Activated naive CD4-positive, alpha-beta T cell (primary cell): ENCODE measurements at places on chromosomes 1 and 21.

GRCh38 chr1:150511551-150511950 lies 3.6 kb downstream of the ECM1 start:
- no peak for DNase-seq

- DNase-seq = no peak
Observed at GRCh38 chr1:192801451-192801850, 7.4 kb upstream of the RGS2 start.

- DNase-seq = no peak
Observed at GRCh38 chr1:73310797-73311381, 887.1 kb downstream of the LRRIQ3 start.

GRCh38 chr1:52153010-52153409 lies 11.1 kb downstream of the ZFYVE9 start:
- no peak for DNase-seq

DNA sequence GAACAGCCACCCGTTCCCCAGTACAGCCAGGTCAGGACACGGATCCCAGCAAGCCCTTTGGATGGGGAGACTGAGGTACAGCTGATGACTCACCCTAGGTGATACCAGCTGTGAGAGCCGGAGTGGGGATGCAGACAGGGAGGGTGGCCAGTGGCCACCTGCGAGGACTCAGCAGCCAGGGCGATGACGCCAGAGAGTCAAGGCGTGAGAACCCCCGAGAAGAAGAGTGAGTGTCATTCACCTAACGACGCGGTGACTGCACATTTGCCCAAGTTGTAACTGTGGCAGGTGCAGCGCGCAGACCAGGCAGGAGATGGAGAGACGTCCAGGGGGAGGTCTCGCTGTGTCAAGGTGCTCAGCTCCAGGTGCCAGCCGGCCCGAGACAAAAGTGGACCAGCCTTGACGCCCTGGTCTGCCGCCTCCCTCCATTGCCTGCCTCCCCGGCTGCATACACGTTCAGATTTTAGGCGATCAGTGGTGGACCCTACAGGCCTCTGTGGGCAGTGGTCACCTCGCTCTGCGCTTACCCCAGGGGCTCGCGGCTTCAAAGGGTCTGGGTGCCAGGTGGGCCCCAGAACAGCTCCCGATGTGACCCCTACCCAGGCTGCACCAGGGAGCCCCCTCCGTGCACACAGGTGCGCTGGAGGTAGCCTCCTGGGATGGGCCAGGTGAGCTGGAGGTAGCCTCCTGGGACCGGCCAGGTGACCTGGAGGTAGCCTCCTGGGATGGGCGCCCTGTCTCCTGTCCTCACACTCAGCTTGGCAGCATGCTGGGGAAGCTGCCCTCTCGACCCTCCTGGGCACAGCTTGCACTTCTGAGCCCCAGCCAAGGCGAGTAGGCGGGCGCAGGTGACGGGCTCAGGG lies 11.9 kb downstream of the LRRC3 start:
- DNase-seq = no peak

DNA sequence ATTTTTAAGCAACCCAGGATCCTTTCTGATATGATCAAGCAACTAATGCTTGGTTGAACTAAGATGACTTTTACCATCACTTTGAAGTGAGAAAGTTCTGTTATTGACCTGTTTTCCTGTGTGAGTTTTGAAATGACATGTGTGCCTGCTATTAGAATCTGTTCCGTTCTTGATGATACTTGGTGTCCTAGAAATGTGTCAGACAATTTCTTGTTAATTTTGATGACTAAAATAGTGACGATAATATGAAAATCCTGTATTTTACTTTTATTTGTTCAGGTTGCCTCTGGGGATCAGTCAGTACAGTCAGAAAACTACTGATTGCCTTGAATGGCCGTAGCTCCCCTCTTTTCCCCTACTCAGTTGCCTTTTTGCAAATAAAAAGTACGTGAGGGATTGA lies 228.0 kb downstream of the RYR2 start:
- no peak for DNase-seq

- DNase-seq = no peak
Observed at GRCh38 chr1:47593013-47593568, 155.2 kb downstream of the FOXD2 start.

DNA sequence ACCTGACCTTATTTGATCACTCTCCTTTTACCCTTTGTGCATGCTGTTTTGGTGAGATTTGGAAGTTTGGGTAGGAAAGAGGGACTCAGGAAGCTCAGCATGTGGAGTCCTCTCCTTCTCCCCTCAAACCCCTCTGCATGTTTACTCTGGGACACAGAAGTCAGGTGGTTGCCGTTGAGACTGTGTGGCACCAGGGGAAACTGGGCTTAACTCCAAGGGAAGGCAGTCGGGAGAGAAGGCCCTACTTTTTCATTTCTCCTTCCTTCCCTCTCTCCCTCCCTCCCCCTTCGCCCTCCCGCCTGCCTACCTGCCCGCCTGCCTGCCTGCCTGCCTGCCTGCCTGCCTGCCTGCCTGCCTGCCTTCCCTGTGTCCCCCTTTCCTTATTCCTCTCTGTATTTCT lies 34.8 kb upstream of the TTC22 start:
- DNase-seq = no peak

DNA sequence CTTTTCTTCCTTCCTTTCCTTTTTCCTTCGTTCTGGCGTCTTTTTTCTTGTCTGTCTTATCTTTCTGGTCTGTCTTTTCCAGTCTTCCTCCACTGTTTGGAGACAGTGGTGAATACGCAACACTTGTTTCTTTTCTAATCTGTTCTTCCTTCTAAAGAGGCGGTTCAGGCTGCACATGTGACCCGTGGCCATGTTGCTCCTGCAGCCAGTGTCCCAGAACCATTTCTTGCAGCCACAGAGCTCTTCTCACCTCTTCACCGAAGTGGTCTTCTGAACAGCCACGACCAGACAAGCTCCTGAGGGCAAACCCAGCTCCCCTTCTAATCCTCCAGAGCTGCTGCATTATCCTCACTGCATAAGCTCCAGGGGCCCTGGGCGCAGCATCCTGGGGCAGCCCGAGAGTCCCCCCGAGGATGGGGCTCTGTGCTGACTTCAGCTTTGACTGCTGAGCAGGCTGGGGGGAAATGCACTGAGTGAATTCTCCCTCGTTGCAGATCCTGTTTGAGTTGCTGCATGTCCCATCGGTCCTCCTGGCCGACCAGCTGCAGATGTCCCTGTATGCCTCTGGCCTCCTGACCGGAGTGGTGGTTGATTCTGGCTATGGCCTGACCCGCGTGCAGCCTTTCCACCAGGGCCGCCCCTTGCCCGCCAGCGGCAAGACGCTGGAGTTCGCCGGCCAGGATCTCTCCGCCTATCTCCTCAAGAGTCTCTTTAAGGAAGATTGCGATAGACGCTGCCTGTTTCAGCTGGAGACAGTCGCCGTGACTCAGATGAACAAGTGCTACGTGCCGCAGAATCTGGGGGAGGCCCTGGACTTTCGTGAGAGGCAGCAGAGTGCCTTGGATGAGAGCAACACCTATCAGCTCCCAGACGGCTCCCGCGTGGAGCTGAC lies 70.4 kb downstream of the ACTL8 start:
- DNase-seq = no peak

GRCh38 chr1:172121081-172121717 lies 279.9 kb downstream of the DNM3 start:
- DNase-seq = no peak

GRCh38 chr1:227037121-227037520 lies 97.0 kb downstream of the COQ8A start:
- DNase-seq = no peak

DNA sequence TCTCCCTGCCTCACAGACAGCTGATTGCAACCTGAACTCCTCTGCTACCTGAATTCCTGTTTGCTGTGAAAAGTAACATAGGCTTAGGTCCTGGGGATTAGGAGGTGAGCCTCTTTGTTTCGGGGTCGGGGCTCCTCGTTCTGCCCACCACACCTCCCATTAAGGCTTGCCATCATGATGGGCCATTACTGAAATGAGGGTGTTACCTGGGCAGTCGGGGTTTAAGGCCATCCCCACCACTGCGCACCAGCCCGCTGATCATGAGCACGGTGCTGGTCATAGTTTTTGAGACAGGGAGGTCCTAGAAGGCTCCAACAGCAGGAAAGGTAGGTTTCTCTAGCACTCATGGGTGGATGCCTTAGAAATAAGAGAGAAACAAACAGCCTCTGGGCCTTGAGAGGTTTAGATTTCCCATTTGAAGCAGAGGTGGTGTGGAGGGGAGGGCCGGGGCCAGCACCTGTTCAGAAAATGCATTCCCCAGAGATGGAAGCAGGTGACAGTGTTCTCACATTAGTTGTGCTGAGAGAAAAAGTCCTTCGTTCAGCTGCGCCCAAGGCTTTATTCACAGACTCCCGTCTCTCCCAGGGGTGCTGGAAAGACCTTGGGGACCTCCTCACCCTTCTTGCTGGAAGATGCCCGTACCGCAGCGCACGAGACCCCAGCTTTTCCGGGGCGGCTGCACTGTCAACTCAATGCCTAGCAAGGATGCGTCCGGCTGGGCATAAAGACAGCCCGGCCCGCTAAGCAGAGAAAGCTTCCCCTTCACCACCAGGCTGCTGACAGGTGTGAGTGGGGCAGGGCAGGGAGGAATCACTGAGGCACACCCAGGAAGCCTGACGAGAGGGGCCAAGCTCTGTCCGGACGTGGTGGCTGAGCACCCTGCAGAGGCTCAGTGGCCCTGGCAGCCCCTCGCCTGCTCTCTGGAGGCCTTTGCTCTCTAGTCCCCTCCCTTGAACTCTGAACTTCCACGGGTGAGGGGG lies 125.5 kb downstream of the PGBD5 start:
- DNase-seq = no peak

- DNase-seq = no peak
Observed at GRCh38 chr1:48418742-48419141, 53.3 kb downstream of the SPATA6 start.

DNA sequence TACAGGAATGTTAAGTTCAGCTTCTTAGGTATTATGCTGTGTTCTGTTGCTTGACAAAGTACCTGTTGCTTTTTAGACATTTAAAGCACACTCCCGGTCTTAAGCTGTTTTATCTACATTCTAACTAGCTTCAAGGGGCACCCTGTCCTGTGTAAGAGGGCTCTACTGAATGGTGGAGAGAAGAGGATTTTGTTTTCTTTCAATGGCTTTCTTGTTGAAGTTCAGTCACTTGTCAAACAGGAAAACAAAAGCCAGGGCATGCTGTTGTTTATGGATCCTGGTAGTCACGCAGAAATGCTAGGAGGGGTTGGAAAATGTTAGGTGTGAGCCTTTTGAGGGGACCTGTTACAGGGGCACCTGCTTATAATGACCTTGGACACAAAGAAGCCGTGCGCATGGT lies 30.7 kb downstream of the PGM1 start:
- no peak for DNase-seq

DNA sequence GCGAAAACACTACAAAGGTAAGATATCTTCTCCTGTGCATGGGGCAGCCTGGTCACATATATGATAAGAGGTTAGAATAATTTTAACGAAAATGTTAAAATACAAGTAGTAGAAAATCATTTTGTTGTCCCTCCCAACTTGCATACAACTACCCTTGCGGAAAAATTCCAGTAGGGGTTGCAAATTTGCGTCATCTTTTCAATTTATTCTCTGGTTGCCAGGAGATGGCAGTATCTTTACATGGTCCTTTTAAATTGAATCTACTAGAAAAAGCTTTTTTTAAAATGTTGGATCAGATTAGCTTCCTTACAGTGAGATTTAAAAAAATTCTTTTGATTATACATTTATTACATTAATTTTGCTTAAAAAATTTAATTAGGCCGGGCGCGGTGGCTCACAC lies 10.9 kb downstream of the S100PBP start:
- DNase-seq = no peak

DNA sequence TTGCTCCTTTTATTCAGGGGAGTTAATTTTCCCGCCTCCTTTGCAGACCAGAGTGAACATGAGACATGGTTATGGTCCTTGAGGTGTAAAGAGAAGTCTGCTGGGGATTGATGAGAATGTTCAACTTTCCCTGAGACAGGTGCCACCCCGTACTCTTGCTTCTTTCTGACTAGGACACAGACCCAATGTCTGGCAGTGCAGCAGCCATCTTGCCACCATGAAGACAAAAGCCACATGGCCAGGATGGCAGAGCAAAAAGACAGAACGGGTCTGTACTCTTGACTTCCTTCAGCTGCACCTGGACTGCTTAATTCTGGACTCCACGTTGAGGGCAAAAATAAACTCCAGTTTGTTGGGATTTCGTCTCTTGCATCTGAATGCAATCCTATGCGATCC lies 54.1 kb downstream of the KLHDC7A start:
- DNase-seq = no peak

DNA sequence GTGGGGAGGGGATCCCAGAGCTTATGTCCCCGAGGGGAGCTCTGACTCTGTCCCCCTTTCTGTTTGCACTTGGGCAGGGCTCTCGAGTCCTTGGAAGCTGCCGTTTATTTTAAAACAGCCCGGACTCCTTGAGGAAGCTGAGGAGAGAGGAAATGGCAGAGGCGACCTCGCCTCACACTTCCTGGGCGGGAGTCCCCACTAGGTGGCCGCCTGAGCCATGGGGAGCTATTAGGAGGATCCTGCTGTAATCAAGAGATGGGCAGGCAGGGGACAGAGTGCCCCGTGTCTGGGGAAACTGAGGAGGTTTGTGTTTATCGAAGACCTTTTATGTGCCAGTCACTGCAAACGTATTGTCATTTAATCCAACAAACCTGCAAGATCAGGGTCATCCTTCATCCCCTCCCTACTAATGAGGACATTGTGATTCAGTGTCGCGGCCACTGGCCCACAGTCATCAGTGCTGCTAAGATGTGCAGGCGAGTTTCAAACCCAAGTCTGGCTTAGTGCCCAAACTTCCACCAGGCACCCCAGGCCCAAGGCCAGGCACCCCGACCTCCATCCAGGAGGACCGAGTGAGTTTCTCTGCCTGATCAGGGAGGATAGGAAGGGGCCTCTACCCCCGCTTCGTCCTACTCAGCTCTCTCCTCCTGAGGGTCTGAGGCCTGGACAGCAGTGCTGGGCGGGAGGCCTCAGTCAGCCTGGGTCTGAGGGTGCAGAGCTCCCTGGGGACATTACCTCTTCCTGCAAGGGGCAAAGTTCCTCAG lies 316.9 kb upstream of the VAMP3 start:
- no peak for DNase-seq

DNA sequence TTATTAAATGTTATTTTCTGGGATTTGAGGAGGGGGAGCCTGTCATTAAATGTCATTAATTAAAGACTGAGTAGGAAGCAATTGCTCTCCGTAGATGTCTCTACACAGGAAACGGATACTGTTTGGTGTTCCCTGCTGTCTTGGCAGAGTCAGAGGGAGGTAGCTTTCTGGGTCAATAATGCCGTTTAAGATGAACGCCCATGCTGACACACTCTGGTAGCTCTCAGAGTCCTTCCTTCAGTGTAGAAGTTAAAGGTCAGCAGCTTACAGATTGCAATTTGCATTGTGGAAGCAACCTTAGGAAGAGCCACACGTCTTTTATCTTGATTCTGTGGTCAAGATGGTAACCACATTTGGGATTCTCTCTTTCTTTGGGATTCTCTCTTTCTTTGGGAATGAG lies 257.5 kb downstream of the KIF26B start:
- DNase-seq = no peak

DNA sequence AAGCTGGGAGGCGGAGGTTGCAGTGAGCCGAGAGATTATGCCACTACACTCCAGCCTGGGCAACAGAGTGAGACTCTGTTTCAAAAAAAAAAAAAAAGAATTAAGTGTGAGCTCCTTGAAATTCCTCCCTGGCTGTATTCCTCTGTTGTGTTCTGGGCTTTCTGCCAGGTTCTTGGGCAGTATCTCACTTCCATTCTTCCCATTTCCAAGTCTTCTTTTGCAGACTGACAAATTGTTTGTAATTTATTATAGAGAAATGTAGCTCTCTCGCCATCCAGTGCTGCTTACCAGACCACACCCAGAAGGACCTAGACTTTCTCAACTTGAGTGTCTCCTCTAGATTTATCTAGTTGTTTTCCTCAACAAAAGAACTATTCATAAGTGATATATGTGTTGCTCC lies 105.0 kb upstream of the ADGRL2 start:
- no peak for DNase-seq
